NAMALWA (cell line): ENCODE measurements at places on chromosomes 2 and 18.

DNA sequence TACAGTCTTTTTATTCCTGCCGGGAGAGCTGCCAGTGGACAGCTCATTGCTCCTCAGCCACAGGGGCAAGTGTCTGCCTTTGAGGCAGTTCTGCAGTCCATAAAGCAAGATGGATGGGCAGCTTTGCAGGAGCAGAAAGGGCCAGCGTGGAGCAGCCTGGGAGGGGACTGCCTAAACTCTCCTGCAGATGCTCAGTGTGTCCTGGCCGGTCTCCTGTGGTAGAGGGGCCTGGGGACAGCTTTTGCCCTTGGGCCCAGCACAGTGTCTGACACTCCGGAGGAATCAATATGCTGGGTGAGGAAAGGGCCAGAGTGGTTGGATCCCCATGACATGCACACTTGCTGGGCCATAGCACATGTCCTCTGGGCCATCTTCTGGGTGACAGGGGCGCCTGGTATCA lies 65.7 kb upstream of the DAPL1 start:
- no peak for DNase-seq

- DNase-seq, result no peak
Measured at GRCh38 chr2:159272156-159272555, 14.3 kb downstream of the WDSUB1 start.

- DNase-seq, result no peak
Measured at GRCh38 chr18:61946449-61946848, 53.6 kb upstream of the RNF152 start.

GRCh38 chr18:22674272-22674671 lies 256.6 kb upstream of the CTAGE1 start:
- DNase-seq, result no peak

DNA sequence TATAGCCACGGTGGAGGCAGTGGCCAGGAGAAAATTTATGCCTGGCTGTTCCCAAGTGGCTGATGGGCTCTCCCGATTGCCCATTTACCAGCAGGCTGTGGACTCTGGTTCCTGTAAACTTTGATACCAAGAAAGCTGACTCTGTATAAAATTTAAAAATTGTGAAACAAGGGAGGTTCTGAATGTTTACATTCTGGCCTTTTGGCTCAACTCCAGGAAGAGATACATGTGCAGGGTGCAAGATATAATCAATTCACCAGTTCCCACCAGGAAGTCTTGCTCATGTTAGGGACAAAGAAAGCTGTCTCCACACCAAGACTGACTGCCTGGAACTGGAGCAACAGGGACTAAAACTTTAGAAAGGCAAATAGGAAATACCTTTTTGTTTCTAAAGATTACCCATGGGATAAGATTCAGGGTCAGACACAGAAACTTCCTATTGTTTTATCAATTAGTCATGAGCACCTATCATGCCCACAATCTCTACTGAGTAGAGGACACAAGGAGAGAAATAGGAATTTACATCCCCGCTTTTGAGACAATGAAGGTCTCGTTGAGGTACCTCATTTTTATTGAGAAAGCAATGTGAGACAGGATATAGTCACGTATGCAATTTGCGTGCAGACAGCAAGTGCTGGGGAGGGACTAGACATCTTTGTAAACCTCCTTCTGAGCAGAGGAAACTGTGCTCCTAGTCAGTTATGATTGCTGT lies 123.5 kb downstream of the LIPG start:
- DNase-seq, result no peak

DNA sequence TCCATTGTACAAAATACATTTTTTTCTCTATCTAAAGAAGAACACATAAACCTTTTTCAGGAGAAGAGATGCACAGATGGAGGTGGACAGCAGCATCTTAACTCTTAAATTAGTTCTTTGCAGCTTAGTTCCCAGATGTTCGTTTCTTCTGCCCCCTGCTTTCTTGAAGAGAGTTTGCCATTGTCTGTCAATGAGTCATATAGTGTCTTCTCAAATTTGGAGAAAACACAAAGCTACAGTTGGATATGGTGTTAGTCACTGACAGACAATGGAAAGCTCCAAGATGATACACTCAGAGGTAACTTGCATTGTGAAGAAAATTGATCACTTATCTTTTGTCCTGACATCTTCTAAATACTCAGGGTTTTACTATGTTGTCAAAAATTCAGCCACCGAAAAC lies 48.8 kb upstream of the TMEFF2 start:
- no peak for DNase-seq

GRCh38 chr18:51617572-51618260 lies 420.2 kb upstream of the MEX3C start:
- DNase-seq, result no peak

GRCh38 chr18:3529601-3530000 lies 79.6 kb downstream of the TGIF1 start:
- no peak for DNase-seq

DNA sequence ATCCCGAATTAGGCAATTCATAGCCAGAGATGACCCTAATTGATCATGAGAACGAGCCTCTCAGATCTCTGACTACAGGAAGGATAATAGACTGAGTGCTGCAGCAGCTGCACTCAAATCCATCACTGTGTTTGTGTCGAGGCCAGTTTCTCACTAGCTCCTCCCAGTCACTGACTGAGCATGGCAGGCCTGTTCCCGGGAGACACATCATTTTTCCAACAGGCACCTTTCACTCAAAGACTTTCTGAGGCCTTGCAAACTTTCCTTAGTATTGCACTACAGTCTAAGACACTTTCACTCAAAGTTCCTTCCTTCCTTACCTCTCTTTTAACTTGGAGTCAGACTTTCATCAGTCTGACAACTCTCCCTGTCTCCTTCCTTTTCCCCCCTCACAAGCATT lies 13.7 kb downstream of the SOS1 start:
- no peak for DNase-seq

DNA sequence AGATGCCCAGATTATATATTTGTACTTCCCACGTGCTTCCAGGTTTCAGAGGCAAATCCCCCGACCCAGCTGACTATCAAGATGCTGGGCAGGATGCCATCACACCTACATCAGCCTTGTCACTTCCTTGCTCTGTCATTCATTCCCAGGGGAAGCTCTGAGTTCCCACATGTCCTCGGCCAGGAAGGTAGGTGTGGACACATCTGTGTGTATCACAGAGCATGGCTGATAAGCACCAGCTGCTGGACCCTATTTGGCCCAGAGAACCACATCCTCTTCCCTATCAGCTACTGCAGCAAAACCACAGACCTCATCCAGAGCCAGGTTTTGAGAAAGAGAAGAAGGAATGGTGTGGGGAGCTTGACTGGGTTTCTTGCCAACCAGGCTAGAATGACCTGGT lies 31.9 kb upstream of the ITGA6 start:
- no peak for DNase-seq

- DNase-seq, result no peak
Measured at GRCh38 chr2:9256147-9256546, 49.5 kb downstream of the ASAP2 start.

DNA sequence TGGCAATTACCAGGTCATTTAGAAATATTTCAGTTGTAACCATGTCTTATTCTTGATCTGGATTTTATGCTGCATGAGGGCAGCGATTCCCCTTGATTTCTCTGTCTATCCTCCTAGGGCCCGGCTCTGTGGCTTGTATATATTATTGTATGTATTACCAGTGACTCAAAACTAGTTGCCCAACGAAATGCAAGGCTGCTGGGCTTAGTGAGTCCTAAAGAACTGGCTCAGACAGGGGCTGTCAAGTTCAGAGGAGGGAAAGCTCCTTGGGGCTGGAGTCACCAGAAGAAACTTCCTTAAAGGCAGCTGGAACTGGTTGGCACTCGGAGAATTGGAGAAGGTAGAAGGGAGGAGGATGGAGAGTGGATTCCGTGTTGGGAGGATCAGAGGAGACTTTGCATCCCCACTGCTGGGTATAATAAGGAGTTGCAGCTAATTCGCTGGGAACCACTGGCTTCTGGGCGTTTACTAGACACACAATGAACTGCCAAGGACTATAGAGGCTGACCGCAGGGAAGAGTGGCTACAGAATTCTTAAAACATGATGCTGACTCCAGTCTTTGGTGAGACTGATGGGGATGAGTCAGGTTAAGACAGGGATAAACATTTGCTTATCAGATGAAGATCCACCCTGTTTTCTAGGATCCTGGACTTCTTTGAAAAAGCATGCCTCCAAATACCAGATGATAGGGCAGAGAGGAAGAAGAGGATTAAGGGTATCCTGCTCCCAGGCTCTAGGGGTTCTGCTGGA lies 104.3 kb downstream of the PRKCE start:
- no peak for DNase-seq

DNA sequence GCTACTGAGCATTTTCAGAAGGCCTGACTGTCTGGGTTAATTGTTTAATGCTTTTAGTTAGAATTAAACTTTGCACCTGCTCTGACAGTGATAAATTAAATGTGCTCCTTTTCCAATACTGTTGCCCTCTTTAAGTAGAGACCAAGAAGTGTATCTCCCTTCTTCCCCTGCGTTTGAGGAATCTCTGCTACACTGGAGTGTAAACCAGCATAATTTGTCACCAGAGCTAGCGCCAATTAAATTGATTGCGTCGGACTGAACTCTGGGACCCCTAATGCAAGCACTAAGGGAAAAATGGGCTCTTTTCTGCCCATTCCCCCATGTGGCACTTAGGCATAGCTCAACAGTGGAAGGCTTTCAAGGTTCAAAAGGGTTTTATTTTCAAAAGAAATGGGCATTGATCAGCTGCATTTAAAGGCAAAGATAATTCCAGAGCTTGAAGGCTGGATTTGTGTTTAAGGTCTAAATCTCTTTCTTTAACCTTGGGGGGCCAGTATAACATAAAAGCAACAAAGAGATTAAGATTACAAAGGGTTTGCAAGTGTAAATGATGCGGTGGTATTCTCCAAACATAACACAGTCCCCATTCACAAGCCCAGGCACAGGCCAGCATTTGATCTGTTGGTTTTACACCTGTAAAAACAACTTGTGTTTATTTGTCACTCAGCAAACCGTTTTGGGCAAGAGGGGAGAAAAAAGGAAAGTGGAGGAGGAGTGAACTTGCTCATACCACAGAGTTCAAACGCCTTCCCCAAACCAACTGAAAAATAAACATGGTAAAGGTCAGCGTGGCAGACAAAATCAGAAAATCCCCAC lies 427.6 kb downstream of the BCL11A start:
- DNase-seq, result no peak

DNA sequence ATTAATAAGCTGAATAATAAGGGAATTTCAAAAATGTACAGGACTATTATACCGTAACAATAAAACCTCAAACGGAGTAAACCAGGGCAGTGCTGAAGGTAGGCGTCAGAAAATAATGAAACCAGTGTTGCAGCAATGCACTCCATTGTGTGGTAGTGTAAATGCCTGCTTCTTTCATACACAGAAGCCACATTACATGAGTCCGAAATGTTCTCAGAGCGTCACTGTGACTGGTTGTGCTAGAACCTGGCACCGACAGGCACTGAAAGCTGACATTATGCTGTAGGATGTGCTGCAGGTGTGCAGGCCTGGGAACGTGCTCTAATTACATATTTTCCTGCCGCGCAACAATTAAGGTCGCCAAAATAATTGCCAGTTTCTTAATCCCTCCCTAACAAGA lies 53.3 kb downstream of the ZEB2 start:
- no peak for DNase-seq

DNA sequence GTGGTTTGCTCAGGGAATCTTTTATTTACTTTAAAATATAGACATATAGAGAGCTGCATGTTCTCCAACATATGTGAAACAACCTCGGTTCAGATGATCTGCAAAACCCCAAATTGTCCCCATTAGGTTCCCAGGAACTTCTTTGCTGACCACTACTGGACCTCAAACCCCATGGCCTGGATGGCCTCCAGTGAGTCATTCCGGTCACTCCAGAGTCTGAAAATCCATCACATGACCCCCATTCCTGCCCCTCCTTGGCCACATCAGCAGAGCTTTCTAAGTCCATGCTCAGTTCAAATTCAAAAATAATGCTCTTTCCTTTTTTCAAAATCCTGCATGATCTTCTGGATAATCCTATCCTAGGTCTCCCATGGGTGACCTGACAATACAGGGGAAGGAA lies 271.0 kb downstream of the TNS1 start:
- DNase-seq, result no peak
